ENCODE measurements at places on chromosomes 4 and X. TPM values are rescaled to one million over a fixed set of nuclear protein-coding genes. Genes with fewer than 3 reads are reported as not detected.

DNA sequence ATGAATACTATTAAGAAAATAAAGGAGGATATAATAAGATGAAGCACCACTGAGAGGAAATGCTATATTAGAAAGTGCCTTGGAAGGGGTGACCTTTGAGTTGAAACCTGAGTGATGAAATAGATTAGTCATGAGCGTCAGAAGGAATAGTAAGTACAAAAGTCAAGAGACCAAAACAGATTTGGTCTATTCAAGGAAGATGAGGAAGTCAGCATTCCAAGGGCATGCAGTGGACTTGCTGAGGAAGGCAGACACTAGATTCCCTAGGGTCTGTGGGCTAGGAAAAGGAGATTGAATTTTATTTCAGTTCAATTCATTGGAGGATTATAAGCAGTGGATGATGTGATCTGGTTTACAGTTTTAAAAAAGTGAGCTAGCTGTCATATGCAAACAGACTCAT, 73.0 kb upstream of the WDFY3 start:
- DNase-seq, result no peak

The PQBP1 gene
- total RNA-seq, result 70.1 TPM

DNA sequence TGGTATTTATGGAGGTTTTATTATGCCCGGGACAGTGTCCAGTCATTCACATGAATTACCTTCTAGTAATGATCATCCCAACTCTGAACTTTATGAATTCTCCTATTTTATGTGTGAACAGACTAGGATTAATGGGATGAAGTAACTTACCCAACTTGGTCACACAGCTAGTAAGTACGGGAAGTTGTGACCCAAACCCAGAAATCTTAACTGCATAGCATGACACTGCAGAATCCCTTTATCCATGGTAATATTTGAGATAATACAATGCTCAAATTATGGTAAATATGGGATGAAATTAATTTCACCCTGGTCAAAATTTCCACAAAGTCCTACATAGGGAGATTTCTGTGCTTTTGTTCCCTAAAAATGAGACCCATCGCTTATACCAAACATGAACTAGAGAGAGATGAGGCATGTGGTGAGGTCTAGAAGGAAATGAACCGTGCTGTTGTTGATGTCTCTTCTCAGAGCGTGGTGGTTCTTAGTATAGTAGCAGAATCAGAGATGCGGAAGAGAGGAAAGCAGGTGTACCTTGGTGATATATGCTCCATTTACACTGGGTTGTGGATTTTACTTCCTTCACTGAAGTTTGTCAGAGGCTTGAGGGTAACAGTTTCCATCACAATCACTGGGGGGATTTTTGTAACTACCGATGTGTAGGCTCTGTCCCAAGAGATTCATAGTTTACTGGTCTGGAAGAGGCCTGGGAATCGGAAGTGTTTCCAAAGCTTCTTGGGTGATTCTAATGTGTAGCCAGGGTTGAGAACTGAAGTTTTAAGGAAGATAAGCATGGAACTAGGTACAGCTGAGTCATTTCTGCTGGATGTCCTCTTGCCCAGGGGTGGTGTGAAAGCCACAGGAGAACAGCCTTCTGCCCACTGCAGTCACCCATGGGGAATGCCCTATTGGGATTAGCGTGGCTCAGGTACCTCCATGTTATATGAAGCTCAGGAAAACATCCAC, 30.2 kb upstream of the FAM9C start:
- DNase-seq, result no peak

DNA sequence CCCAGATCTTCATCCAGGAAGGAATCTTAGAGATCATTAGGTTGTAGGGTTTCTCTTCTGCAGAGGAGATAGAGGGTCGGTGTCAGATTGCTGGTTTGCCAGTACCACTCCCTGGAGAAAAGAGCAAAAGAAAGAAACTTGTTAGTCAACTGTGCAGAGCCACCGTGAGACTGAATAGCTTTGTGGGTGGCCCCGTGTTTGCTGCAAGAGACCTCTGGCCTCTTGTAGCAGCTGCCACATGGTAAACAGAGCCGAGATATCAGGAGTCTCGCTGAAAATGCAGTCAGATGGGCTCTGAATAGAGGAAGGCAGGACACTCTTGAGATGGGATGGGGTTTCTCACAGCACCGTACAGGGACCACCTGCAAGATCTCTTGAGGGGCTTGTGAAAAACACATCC, 149.7 kb downstream of the PTTG2 start:
- DNase-seq, result no peak

DNA sequence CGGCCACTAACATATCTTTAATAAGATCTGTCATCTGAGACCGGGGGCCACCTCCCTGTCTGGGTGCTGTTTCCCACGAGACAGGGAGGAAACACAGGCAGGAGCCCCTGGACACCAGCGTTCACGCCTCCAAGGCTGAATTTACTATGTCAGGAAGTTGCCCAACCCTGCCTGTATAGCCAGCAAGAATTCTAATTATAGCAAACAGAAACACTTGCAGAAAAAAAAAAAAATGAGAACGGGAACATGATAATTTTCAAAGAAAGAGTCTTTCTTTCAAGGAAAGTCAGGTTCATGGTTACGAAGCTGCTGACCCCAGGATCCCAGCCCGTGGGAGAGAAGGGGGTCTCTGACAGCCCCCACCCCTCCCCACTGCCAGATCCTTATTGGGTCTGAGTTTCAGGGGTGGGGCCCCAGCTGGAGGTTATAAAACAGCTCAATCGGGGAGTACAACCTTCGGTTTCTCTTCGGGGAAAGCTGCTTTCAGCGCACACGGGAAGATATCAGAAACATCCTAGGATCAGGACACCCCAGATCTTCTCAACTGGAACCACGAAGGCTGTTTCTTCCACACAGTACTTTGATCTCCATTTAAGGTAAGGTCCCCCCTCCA, at the start of gene IL3RA:
Gene IL3RA (plus strand): TSS at position 455 of the 613 bp plus-strand sequence. CDS start 4,981 bp downstream, outside the sequence.
- peak; percentile 74 for DNase-seq

- no peak for DNase-seq
Measured at GRCh38 chr4:115664285-115664684, 550.9 kb upstream of the NDST4 start.

GRCh38 chr4:26105815-26106699, 192.0 kb downstream of the SMIM20 start:
- DNase-seq, result no peak

GRCh38 chr4:132809298-132810032, 339.6 kb upstream of the PCDH10 start:
- DNase-seq, result no peak

Measured in adrenal gland (tissue), 19 donors.